ENCODE measurements at places on chromosomes 6 and 20.

DNA sequence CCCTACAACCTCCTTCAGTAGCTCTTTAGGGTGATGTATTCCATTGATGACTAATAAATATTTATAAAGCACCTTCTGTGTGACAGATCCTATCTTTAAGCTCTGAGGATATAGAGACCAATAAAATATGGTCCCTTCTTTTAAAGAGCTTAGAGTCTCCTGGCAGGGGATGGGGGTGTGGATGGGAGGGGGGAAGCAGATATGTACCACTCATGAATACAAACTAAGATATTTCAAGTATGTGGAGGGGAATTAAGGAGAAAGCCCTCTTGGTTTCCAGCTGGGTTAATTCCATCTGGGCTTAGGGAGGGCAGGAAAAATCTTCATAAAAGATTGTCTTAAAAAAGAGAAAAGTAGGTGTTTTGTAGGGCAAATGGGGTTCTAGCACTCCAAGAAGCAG is 21.6 kb upstream of the FBXO9 start:
- DNase-seq: no peak

- no peak for DNase-seq
Measured at GRCh38 chr6:4637691-4638433, 138.3 kb upstream of the CDYL start.

DNA sequence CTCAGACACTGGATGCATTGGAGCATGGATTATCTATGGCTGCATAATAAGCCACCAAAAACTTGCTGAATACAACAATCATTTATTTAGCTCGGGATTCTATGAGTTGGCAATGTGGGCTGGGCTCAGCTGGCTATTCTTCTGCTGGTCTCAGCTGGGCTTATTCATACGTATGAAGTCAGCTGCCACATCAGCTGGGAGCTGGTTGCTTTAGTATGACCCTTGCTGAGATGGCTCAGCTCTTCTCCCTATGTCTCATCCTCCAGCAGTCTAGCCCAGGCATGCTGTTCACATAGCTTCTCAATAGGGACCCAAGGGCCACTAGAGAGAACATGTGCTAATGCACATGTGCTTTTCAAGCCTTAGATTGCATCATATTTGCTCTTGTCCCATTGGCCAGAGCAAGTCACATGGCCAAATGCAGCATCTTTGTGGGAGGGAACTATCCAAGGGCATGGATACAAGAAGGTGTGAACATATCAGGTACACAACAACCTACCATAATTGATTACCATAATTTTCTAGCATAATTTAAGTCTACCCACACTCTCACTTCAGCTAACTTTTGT is 444.6 kb downstream of the KIF16B start:
- no peak for DNase-seq

GRCh38 chr20:25081065-25081729 is 744 bp downstream of the VSX1 start:
- DNase-seq: no peak

GRCh38 chr6:45605971-45606370 is 228.2 kb upstream of the SUPT3H start:
- DNase-seq: no peak

GRCh38 chr6:111817451-111818120 is 55.7 kb downstream of the FYN start:
- no peak for DNase-seq

DNA sequence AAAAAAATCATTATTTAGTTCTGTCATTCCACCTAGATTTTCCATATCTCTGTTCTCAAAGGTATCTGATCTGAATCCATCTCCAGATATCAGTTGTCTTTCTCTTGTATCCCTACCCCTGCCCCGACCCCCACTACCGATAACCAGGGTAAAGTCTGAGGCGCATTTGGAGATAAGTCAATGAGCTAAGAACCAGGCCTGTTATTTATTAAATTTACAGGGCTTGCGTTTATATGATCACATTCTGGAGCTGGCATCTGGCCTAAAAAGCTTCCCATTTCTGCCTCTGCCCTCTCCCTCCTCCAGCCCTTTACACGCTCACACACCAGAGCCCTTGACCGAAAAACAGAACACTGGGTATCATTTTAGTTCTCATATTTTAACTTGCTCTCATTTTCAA is 144.7 kb downstream of the ALDH8A1 start:
- no peak for DNase-seq

GRCh38 chr6:33745548-33745947 is 1.2 kb downstream of the IP6K3 start:
- no peak for DNase-seq

GRCh38 chr6:42786525-42786985 is 4.7 kb downstream of the BICRAL start:
- no peak for DNase-seq

DNA sequence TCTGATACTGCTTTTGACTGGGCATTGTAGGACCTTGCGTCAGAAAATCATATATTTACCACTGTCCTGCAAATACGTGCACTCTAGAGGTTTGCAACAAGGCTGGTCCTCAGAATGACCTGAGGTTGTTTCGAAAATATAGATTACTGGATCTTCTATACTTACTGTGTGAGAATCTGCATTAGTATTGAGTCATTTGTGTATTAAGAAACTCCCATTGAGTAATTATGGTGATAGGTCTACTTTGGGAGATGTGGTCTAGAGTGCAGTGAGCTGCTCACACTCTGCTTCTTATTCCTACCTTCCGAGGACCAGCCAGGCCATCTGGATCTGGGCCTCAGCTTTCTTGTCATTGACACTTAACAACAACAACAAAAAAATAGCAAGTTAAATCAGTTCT is 9.6 kb downstream of the KLHL32 start:
- no peak for DNase-seq

GRCh38 chr6:127117979-127118297 is 533 bp upstream of the RSPO3 start:
- no peak for DNase-seq

DNA sequence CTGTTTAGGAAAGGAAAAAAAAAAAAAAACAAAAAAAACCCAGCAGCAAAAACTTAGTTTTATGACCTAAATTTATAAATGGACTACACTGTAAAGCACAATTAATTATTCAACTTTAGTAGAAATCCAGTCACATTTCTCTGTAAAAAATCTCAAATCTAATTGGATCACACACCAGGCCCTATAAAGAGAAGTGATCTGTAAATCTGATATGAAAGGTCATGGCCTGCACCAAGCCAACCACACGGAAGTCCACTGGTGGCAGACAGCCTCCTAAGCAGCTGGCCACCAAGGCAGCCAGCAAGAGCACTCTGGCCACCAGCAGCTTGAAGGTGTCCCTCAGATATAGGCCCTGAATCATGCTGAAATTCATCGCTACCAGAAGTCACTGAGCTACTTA is 131.6 kb downstream of the HFE start:
- DNase-seq: no peak

GRCh38 chr6:155143578-155144106 is 120.2 kb upstream of the CLDN20 start:
- no peak for DNase-seq

GRCh38 chr6:18269717-18270116 is 5.4 kb upstream of the DEK start:
- DNase-seq: no peak

DNA sequence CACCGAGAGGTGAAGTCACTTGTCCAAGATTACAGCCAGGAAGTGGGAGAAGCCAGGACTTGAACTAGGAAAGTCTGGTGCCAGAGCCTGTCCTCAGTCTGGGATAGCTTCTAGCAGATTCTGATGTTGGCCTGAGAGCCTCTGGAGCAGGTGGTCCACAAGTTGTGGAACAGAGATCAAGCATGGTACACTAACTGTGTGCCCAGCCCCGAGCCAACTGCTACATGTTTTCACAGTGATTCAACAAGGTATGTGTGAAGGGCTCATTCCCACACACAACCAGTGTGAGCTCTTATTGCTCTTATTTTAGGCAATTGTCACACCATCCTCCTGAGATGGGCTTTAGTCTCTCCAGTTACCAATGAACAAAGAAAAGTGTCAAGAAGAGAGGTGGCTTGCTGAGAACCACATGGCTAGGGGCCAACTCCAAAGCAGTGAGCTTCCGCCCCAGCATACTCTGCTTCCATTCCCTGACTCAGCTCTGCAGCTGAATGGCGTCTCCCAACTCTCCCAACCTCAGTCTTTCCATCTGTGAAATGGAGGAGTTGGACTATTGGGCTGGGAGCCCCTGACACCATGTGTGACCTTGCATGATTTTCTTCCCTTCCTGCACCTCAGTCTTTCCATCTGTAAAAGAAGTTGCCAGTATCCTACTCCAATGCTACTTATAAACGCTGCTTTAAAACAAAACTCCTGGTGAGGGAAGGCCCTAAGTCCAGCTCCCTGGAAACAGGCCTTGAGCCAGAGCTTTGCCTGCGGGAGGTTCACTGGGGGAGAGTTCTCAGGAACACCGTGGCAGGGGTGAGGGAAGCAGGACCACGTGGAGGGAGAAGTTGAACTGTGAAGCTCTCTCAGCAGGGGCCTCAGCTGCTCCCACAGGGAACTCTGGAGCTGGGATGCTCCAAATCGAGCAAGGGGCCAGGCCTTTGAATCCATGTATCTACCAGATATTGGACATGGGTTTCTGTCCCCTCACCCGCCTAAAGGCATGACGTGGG is 40.9 kb downstream of the CDH22 start:
- DNase-seq: no peak

DNA sequence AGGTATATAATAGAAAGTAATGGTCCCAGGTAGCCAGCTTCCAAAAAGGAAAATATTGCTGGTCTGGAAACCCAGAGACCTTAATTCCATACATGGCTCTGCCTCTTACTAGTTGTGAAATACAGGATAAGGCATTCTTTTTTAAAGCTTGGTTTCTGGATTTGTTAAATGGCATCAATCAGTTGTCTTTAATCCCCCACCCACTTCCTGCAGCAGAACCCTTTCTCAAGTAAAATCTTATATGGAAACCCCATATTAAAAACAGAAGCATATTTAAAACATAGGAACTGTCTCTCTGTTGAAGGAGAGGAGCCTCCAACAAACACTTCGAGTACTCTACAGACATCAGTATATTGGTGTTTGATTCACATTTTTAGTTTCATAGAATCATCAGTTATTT is 6.2 kb upstream of the LCA5 start:
- DNase-seq: no peak

DNA sequence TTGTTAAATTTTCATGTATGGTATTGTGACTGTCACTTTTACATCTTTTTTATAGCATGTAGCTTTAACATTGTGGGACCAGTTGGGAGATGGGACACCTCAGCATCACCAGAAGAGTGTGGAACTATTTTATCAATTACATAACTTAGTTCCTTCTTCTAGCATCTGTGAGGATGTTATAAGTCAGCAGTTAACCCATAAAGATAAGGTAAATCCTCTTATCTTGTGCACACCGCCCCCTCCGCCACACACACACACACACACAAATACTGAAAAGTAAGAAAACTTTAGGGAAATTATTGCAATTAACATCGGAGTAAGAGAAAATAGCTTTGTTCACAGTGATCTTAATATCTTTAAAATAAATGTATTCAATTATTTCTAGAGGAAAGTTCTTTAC is 60.9 kb downstream of the PGM3 start:
- no peak for DNase-seq

GRCh38 chr6:14743474-14744211 is 502.2 kb upstream of the JARID2 start:
- peak; percentile 74 for DNase-seq

- DNase-seq: no peak
Measured at GRCh38 chr6:88983532-88983931, 20.1 kb upstream of the RNGTT start.

GRCh38 chr6:19811397-19812079 is 25.6 kb upstream of the ID4 start:
- no peak for DNase-seq

GRCh38 chr6:13217206-13217905 is 111.0 kb downstream of the TBC1D7 start:
- no peak for DNase-seq

GRCh38 chr6:46894433-46894832 is 27.3 kb downstream of the ADGRF5 start:
- no peak for DNase-seq

DNA sequence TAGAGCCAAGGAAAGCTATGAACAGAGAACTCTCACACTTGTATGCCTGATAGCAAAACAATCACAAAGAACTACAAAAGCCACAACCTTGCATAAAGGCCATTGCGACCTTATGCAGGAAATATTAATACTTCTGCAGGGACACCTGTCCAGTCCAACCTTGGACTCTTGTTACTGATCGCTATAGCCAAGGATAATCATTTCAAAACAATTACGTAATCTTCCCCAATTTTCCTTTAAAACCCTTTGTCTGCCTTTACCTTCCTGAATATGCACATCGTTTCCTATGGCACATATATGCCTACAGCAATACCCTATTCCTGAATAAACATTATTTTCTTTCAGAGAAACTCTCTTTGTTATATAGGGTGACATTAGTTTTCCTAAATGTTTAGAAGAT is 22.8 kb downstream of the PPIL6 start:
- DNase-seq: no peak

- no peak for DNase-seq
Measured at GRCh38 chr20:32360333-32360634, 2.2 kb downstream of the ASXL1 start.

Measured in Panc1 (cell line).